ENCODE measurements at places on chromosomes 2 and 18. TPM values are rescaled to one million over a fixed set of nuclear protein-coding genes. Genes with fewer than 3 reads are reported as not detected.

The ANKRD53 gene
- total RNA-seq = 0.82 TPM

The APCDD1 gene
- total RNA-seq = 46.1 TPM

The ITGA4 gene
- total RNA-seq = 71.0 TPM

The SCN9A gene
- 11.8 TPM for total RNA-seq

DNA sequence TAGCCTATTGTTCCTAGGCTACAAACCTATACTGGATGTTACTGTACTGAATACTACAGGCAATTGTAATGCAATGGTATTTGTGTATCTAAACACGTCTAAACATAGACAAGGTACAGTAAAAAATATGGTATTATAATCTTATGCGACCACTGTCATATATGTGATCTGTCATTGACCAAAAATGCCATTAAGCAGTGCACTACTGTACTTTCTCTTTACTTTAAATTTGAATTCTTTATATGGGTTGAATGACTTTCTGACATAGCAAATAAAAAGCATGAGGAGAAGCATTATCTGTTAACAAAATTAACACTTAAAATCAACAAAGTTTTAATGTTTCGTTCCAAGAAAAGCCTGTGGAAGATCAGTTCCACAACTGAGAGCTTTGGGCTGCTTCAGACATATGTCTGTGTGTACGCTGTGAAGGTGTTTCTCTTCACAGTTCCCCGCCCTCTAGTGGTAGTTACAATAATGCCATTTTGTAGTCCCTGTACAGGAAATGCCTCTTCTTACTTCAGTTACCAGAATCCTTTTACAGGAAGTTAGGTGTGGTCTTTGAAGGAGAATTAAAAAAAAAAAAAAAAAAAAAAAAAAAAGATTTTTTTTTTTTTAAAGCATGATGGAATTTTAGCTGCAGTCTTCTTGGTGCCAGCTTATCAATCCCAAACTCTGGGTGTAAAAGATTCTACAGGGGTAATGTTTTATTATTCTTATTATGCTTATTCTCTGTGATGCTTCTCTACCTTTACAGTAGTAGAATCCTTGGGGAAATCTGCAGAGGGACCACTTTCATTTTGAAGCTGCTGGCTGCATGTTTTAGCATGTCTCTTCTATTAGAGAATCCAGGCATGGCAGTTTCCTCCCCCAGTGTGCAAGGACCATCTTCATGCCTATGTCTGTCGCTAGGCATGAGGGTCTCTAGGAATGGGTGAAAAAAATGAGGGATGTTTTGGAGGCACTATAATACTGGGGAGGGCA lies 54.5 kb downstream of the SCN2A start:
- H3K27ac ChIP-seq = no peak overlapping the region
- peak; percentile 90 for DNase-seq
- no peak overlapping the region for H3K4me3 ChIP-seq
- H3K27me3 ChIP-seq = no peaks in the 10 kb centered on the region
- H3K4me1 ChIP-seq = no peaks in the 10 kb centered on the region

- no peak overlapping the region for H3K4me3 ChIP-seq
- no peak overlapping the region for H3K27ac ChIP-seq
- no peaks in the 10 kb centered on the region for H3K27me3 ChIP-seq
- DNase-seq = no peak
- H3K36me3 ChIP-seq = no peaks in the 10 kb centered on the region
These were observed 1363.9 kb upstream of the CRIM1 start for GRCh38 chr2:34991508-34992274.

DNA sequence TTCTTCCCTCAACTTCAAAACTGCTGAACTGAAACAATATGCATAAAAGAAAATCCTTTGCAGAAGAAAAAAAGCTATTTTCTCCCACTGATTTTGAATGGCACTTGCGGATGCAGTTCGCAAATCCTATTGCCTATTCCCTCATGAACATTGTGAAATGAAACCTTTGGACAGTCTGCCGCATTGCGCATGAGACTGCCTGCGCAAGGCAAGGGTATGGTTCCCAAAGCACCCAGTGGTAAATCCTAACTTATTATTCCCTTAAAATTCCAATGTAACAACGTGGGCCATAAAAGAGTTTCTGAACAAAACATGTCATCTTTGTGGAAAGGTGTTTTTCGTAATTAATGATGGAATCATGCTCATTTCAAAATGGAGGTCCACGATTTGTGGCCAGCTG lies 8.4 kb downstream of the HOXD8 start:
- H3K4me1 ChIP-seq = no peaks in the 10 kb centered on the region
- no peak for DNase-seq
- no peaks in the 10 kb centered on the region for H3K36me3 ChIP-seq
